ENCODE measurements at places on chromosomes 3 and 15.
A peak's percentile ranks its signal among the peaks of the same experiment; 100 is the strongest.

- no peak for DNase-seq
Observed at GRCh38 chr3:128070898-128071591, 18.8 kb downstream of the SEC61A1 start.

- DNase-seq, result peak; percentile 92
Observed at GRCh38 chr15:82730022-82730530, 20.4 kb upstream of the AP3B2 start.

GRCh38 chr3:9290566-9290965 lies 41.1 kb upstream of the SRGAP3 start:
- no peak for DNase-seq

DNA sequence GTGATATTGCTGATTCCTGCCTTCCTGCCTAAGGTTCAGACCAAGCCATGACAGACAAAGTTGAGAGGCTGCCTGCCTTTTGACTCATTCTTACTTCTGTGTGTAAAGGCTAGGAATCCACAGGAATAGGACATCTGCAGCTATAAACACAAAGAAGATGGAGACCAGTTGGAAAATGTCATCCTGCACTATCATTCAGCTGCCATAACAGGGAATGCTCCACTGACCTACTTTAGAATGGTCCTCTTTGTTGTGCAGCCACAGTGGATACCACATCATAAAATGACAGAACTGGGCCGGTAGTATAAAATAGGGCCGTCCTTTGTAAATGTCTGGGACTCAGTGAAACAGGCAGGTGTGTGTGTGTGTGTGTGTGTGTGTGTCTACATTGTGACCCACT lies 75.1 kb downstream of the STAC start:
- no peak for DNase-seq

GRCh38 chr3:12896063-12896985 lies 55.0 kb upstream of the RPL32 start:
- no peak for DNase-seq
